ENCODE measurements at places on chromosomes 6 and 20.
A peak's percentile ranks its signal among the peaks of the same experiment; 100 is the strongest.

GRCh38 chr6:82113231-82113630, 134.3 kb downstream of the IBTK start:
- DNase-seq: no peak

GRCh38 chr6:155314773-155315515, 660 bp upstream of the TFB1M start:
- DNase-seq: no peak

DNA sequence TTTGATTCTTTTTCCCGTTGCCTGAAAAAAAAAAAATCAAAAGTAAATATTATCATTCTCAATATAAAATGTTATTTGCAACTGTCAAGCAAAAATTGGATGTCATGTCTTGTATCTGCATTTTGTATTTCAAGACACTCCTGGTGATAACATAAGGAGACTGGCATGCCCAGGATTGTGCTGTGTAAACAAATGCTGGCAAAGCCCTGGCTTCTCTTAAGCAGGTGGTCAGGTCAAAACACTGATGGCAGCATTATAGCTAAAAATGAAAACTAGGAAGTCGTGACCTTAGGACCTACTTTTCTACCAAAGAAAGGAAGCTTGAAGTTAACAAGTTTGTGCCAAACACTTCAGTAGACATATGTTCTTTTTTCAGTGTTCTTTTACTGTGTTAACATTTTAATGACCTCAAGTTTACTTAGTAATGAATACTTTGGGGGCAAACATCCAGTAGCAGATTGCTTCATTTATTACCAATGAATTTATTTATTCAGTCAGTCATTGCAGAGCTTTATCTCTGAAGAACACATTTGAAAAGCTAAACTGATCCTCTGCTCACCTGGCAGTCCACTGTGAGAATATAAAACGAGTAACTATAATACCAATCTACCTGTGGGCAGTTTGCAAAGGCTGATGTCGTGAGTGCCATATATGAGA, 243.1 kb upstream of the FLRT3 start:
- no peak for DNase-seq

- DNase-seq: peak; percentile 84
These were observed 828 bp upstream of the SULF2 start for GRCh38 chr20:47785854-47786764.

- no peak for DNase-seq
These were observed 170.0 kb downstream of the HACE1 start for GRCh38 chr6:104689551-104690205.

DNA sequence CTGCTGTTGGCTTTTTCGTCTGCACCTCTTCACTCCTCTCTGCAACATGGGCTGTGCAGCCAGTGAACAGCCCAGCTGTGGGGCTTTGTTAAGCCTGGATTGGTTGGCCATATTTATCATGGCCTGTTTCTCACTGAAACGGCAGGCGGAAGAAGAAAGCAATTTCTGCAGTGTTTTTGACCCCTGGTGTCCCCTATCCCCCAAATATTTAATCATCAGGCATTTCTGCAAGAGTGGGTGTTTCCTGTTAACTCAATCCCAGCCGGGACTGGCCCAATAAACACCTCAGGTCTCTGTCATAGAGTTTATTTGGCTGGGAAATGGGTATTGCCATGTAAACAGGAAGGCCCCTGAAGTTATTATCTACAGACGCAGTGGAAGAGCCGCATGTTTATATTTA, 174.8 kb upstream of the SUPT3H start:
- no peak for DNase-seq

DNA sequence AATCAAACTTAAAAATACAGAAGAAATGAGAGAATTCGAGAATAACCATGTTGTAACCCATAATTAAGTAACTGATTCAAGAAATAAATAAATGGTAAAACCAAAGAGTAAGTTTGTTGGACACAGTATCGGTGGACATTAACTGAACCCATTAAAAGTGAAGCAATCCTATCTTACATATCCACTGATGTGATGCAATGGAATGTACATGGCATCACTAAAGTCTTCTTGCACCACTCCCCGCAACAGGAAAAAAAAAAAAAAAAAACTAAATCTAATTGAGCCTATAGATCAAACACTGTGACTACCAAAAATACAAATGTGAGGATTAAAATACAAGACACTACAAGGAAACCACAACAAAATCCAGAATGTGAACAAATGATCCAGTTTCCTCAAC, 7.9 kb downstream of the SNX14 start:
- no peak for DNase-seq

- no peak for DNase-seq
These were observed 82.5 kb upstream of the GTSF1L start for GRCh38 chr20:43809206-43809819.

GRCh38 chr6:142942805-142943227, 2.2 kb downstream of the HIVEP2 start:
- no peak for DNase-seq

GRCh38 chr6:133546098-133546497, 304.9 kb downstream of the EYA4 start:
- DNase-seq: no peak

DNA sequence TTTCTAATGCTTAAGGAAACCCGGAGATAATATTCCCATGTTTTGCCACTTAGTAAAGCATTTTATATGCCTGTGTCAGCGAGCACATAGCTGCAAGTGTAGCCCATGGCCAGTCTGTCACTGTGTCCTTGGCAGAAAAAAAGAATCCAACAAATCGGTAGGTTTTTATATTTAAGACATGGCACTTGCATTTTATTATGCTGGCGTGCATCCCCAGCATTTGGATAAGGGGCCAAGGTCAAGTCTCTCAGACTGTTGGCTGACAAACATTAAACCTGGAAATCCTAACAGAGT, 1.2 kb upstream of the ZNF184 start:
- DNase-seq: no peak

GRCh38 chr6:19719691-19720128, 117.5 kb upstream of the ID4 start:
- no peak for DNase-seq

DNA sequence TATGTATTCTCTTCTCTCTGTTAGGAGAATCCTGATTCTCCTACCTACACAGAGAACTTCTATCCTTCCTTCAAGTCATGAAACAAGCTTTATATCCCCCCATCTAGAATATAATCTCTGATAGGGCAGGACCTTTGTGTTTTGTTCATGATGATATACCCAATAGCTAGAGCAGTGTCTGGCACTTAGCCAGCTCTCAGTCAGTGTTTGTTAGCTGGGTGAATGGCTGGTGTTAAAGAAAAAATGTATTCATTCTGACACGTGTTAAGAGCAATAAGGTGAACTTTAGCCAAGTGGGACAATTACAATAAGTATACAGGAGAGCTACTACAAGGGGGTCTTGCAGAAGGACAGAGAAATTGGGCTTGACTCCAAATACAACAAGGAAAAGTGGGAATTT, 34.3 kb upstream of the TNFRSF21 start:
- peak; percentile 16 for DNase-seq

- peak; percentile 80 for DNase-seq
These were observed at the start of gene SLC2A10 for GRCh38 chr20:46709459-46710152. Gene SLC2A10, plus strand, starts transcription at chr20:46709649. Its CDS starts 88 bp downstream, at chr20:46709737.

DNA sequence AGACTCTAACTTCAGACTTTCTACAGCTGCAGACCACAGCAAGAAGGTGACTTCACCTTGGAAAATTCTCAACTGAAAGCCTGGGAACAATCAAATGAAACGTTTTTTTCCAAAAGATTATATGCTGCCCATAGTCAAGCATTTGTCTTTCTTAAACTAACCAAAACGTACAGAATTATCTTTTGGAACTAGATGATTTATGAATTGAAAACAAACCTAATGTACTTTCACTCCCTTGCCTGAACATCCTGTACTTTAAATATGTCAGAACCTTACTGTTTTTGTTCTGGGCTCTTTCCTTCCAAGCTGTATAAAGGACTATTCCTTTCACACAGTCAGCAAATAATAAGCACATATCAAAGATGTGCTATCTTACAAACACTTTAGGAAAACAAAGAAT, 62.4 kb upstream of the TNFAIP3 start:
- no peak for DNase-seq

GRCh38 chr20:2052741-2053140, 48.9 kb upstream of the STK35 start:
- no peak for DNase-seq

DNA sequence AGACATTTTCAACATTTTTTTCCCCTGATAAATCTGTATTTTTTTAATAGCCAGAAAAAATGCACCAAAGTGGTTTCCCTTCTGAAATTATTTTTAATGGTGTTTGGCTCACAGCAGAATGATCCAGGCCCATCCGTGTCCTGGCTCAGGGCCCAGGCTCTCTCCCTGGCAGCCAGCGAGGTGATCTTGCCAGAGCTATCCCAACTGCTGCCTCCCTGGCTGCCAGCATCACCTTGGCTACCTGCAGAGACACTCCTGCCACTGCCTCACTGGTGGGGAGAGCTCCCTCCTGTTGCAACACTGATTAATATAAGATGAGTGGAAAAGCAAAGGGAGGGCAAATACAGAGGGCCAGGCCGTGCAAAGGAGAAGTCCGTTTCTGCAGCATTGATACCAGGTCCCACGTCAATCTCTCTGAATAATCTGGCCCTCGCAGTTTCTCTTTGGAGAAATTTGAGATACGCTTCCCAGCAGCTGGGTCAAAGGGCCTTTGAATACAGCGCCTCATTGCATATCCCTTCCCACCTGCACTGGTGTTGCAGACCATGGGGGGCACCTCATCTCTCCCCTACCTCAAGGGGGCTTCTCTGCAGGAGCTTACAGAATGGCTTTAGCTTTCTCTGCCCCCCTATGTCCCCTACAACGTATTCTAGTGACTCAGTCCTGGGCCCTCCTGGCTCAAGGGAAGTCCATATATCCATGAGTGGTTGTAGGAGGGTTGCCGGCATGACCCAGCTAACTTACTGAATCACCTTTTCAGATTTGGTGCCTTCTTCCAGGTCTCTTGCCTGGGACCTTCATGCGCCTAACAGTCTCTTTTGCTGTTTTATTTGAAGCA, 12.8 kb upstream of the DSTN start:
- no peak for DNase-seq

GRCh38 chr6:1923449-1923848, 313.7 kb downstream of the FOXC1 start:
- DNase-seq: peak; percentile 36

DNA sequence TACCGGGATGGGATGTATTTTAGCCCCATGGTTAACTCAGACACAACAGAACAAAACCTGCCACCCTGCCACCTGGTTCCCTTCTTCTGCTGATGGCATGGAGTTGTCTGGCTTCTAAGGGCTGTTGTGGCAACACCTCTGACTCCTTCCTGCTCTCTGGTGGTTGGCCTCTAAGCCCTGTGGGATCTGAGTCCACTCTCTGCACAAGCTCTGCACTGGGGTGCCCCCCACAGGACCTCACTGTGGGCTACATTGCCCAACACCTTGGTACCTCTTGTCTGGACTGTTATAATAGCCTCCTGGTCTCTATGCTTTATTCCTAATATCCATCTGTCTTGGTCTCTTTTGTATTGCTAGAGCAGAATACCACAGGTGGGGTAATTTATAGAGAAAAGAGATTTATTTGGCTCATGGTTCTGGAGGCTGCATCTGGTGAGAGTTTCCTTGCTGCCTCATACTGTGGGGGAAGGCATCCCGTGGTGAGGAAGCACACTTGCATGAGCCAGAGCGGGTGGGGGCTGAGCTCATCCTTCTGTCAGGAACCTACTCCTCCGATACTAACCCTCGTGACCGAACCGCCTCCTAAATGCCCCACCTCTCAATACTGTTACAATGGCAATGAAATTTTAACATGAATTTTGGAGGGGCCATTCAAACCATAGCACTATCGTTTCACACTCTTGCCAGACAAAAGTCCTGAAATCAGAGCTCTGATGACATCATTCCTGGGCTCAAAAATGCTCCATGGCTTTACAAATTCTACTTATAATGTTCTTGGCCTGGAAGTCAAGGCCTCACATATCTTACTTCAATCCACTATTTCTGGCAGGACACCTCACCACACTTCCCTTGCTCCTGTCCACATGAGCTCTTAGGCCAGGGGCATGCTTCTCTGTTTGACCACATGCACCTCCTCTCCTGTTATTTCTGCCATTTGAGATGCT, 127.2 kb downstream of the PAX1 start:
- no peak for DNase-seq

DNA sequence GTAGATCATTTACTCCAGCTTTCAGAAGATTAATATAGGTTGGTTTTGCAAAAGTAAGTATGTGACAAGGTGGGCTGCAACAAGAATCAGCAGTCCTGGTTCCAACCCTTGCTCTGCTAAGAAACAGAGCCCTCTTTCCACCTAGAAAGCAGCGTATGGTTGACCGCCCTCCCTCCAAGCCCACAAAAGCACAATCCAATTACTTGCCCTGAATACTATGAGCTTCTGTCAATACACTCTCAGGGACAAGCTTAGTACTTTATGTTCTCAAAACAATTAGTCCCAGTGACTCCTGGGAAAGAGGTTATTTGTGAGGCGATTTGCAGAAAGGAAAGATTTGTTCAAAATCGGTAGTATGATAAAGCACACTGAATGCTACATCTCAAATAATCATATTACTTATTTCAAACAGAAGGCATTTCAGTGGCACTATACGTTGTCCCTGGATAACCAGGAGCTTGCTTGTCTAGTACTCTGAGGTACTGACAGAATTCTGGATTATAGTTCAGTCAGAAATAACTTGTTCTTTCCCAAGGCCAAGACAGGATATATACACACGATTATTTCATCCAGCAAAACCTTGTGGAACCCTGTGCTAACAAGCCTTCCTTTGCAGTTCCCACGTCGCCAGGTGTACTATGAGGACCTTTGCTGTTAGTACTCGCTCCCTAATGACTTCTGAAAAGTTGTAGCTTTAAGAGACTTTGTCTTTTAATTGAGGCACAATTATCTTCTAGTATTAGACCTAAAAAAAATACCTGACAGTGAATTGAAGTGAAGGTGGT, 96.9 kb upstream of the ADTRP start:
- DNase-seq: no peak

GRCh38 chr6:46772762-46773161, 20.4 kb upstream of the MEP1A start:
- no peak for DNase-seq

DNA sequence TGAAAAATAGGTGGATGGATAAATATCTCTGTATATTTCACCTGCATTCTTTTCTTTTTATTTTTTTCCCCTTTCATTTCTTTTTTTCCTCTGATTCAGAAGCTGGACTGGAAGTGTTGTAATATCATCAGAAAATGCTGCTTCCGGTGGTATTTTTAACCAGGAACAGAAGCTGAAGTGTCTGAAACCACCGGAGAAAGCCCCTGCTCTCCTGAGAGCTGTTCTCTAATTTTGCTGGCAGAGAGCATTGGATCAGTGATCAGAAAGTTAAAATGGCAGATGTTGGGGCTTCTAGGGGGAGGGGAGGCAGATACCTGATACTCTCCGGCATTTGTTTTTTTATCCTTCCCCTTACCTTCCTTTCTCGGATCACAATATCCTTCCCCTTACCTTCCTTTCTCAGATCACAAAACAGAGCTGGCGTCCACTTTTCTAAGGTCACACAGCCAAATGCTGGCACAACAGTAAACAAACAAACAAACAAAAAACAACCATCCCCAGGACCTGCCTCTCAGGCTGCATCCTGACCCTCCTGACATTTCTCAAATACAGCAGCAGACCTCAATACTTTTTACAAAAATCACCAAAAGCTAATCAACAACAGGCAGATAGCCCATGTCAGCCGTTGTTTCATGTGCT, 143.2 kb upstream of the ZNF217 start:
- no peak for DNase-seq

GRCh38 chr6:32625137-32625536, 12.1 kb upstream of the HLA-DQA1 start:
- DNase-seq: no peak

- no peak for DNase-seq
These were observed 99.6 kb downstream of the OGFRL1 start for GRCh38 chr6:71388068-71388744.

- peak; percentile 67 for DNase-seq
These were observed 139.3 kb downstream of the RFPL4B start for GRCh38 chr6:112486454-112486853.
